A549 treated with DMSO at 1 μM for 4 hours (cell line): ENCODE measurements at places on chromosomes 11 and 22. TPM values are rescaled to one million over a fixed set of nuclear protein-coding genes. Genes with fewer than 3 reads are reported as not detected.

The CHRM1 gene
- total RNA-seq: 0.03 to 0.11 TPM (median 0.04 TPM) in 3 of 5 replicates, not detected in the others

The OR52E8 gene
- total RNA-seq: not detected in 5 replicates

The BLID gene
- 0.10 to 0.29 TPM in 2 of 5 replicates, not detected in the others for total RNA-seq

The TRIM66 gene
- total RNA-seq: 1.6 to 2.8 TPM (median 2.3 TPM) in 5 replicates

The CREB3L1 gene
- 4.5 to 7.4 TPM (median 5.0 TPM) in 5 replicates for total RNA-seq

The FAM83F gene
- total RNA-seq: not detected in 5 replicates

The TMEM123 gene
- total RNA-seq: 153 to 200 TPM (median 193 TPM) in 5 replicates

The SNX32 gene
- 0.06 to 0.14 TPM (median 0.11 TPM) in 4 of 5 replicates, not detected in the other for total RNA-seq

The CBLIF gene
- total RNA-seq: not detected in 5 replicates
